Thyroid gland (tissue), 4 donors: ENCODE measurements at places on chromosomes 5 and 9. TPM values are rescaled to one million over a fixed set of nuclear protein-coding genes. Genes with fewer than 3 reads are reported as not detected.

ENTREP1 gene
- 114 TPM for total RNA-seq

PALM2AKAP2 gene
- total RNA-seq: 14.1 TPM

CD14 gene
- 36.7 TPM for total RNA-seq

PCDHGA9 gene
- 10.3 TPM for total RNA-seq

CYSRT1 gene
- total RNA-seq: 1.3 TPM
